ENCODE measurements at places on chromosomes 2 and 18.

- no peak for DNase-seq
Observed at GRCh38 chr2:54387059-54387991, 68.8 kb upstream of the SPTBN1 start.

DNA sequence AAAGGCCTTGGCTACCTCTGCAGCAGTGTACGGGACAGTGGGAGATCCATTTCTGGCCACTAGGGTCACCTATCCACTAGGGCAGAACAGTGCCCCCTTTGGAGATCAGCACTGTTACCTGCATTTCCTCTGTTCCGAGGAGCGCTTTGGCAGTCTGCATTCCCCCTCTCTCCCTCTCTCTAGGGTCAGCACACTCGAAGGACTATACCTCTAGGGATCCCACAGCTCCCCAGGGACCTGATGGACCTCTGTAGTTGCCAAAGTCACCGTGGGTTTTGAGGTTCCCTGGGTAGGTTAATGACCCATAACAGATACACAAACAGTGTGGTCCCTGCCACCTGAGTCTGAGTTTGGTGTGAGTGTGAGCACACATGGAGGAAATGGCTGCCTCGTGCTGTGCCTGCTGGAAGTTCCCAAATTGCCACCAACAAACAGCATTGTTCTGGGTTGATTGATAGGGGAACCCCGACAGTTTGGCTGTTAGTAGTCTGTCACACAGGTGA lies 99.8 kb upstream of the VWC2L start:
- no peak for DNase-seq

- DNase-seq, result no peak
Observed at GRCh38 chr2:55013936-55014335, 36.3 kb downstream of the RTN4 start.

DNA sequence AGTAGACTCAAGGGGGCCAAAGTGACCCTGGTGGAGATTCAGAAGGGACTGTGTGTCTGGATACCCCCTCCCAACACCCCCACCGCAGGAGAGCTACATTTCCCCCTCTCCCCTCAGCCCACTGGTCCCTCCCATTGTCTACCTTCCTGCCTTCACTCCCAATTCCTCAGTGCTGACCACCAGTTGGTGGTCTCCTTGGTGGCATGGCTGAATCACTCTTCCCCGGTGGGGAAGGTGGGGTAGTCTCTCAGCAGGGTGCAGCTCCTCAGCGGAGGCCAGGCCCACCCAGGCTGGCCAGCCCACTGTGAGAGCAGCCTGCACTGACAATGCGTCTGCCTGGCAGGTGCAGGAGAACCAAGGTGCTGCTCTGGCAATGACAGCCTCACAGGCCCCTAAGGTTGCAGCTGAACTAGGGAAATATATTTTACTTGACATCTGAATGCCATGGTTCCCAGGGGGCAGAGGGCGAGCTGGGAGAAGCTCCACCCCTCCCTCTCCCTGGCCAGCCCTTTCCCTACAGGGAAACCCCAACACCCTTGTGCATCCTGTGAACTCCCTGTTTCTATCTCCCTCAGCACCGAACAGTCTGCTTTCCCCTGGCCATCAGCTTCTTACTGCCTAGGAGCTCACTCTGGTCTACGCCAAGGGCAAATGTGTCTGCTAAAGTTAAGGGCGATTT lies 62.6 kb upstream of the PAX8 start:
- DNase-seq, result no peak

GRCh38 chr2:86213056-86213455 lies 13.8 kb downstream of the MRPL35 start:
- DNase-seq, result no peak

DNA sequence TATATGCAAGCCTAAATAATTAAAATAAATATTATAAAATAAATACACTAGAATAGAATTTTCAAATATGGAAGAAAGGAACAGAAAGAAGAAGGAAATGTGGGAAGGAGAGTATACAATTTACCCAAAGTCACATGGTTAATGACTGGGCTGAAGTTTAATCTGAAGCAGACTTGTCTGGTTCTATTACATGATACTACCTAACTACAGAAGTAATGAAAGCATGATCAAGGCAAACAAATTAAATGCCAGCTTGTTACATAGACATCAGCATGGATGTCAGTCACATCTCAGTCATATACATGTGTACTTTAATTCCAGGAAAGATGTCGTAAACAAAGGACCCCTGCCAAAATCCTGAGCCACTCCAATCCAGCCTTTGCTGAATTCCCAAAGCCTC lies 1060.8 kb downstream of the CNTNAP5 start:
- no peak for DNase-seq

DNA sequence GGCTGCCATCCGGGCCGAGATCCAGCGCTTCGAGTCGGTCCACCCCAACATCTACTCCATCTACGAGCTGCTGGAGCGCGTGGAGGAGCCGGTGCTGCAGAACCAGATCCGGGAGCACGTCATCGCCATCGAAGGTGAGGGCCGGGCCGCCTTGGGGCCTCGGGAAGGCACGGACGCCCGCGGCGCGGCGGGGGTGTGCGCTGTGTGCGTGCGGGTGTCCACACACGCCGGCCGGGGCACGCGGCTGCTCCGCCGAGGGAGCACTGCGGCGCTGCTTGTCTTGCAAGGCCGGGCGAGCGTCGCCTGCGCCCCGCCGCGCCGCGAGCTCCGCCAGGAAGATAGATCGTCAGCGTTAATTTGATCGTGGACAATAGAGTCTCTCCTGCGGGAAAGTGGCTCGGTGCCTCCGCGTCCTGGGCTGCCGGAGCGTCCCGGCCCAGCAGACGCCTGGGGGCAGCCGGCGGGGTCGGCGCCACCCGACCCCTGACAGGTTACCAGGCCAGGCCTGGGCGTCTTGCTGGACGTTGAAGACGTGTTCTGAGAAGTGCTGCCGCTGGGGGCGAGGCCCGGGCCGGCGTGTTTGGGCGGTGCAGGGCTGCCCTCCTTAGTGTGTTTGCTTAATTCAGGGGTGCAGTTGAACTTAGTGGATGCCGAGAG lies 1.0 kb downstream of the AGAP1 start:
- no peak for DNase-seq

DNA sequence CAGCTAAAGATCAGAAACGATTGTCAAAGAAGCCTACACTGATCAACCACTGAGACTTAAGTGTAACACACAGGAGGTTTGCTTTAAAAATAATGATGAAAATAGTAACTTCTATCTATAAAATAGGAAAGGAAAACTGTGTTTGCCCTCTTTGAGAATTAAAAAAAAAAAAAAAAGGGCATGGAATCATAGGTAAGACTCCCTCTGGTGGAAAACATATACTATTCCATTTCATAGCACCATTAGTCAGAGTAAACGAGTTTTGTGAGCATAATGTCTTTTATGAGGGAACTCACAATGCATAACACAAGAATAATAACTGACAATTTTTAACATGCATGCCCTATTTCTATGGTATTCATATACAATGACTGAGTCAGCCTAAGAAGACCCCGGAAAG lies 36.3 kb downstream of the SLC35F5 start:
- DNase-seq, result no peak

- DNase-seq, result no peak
Observed at GRCh38 chr2:65025453-65026123, 30.6 kb upstream of the CEP68 start.

DNA sequence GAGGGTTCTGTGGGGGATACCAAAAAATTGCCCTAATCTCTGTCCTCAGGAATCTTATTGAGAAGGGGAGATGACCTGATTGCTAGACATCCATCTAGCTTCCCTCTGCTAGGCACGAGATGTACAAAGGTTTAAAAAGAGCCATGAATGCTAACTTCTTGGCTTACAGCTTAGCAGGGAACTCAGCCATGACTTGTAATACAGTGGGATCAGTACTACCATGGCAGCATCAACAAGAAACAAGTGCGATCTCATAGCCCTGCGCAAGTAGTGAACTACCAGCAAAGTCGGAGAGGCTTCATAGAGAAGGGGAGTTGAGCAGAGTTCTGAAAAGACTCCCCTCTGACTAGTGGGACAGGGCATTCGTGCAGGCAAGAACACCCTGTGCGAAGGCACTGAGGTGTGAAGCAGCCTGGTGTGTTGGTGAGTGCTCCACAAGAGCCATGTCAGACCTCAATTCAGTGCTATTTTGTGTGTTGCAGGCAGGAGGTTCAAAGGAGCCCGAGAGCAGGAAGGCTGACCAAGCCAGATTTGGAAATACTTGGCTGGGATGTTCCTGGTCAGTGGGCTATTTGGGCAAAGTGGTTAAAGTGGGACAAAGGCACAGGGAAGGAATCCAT lies 130.0 kb downstream of the FMNL2 start:
- DNase-seq, result no peak

GRCh38 chr2:2650608-2651375 lies 319.7 kb upstream of the MYT1L start:
- DNase-seq, result no peak

GRCh38 chr2:126719833-126720351 lies 63.9 kb downstream of the GYPC start:
- no peak for DNase-seq

- DNase-seq, result no peak
Observed at GRCh38 chr2:168212866-168213265, 34.5 kb downstream of the STK39 start.

DNA sequence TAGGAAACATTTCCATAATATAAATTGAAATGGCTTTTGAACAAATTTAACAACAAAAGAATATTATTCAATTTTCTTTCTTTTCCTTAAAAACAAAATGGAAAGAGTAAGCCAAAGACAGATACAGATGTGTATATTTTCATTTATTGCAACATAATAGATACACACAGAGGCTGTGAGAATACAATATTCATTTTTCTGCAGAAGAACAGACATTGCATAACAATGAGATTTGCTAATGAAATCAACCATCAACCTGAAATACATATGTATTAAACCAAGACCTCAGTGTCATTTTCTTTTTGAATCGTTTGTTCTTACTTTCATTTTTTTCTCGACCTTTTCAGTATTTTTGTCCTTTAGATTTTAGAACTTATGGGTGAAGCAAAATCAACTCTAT lies 95.1 kb downstream of the BAZ2B start:
- no peak for DNase-seq

DNA sequence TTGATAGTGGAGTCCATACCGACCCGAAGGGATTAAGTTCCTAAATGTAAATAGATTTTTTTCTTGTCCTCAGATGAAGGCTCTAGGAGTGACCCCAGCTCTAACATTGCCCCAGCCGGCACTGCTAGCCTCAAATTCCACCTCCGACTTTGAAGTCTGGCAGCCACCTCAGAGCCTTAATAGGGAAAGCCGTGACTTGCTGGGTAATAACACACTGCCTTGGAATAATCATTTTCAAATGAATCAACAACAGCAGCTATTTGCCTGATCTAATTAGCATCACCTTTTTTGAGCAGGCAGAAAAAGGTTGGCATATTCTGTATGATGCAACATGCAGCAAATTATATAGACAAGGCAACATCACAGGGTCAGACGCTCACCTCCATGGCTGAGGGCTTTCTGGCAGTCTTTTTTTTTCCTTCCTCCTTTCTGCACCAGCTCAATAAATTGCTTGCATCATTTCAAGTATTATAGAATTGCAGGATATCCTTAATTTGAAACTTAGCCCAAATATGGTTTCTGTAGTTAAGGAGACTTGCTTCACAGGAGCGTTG lies 276.5 kb upstream of the ATP5MC3 start:
- DNase-seq, result no peak

GRCh38 chr2:204706939-204707338 lies 161.7 kb downstream of the PARD3B start:
- no peak for DNase-seq

All from stimulated activated CD8-positive, alpha-beta memory T cell treated with anti-CD3 and anti-CD28 coated beads, Interleukin-15, amount 100 ng/mL, for 1 hour (primary cell).